ENCODE measurements at places on chromosomes 3 and 15.

DNA sequence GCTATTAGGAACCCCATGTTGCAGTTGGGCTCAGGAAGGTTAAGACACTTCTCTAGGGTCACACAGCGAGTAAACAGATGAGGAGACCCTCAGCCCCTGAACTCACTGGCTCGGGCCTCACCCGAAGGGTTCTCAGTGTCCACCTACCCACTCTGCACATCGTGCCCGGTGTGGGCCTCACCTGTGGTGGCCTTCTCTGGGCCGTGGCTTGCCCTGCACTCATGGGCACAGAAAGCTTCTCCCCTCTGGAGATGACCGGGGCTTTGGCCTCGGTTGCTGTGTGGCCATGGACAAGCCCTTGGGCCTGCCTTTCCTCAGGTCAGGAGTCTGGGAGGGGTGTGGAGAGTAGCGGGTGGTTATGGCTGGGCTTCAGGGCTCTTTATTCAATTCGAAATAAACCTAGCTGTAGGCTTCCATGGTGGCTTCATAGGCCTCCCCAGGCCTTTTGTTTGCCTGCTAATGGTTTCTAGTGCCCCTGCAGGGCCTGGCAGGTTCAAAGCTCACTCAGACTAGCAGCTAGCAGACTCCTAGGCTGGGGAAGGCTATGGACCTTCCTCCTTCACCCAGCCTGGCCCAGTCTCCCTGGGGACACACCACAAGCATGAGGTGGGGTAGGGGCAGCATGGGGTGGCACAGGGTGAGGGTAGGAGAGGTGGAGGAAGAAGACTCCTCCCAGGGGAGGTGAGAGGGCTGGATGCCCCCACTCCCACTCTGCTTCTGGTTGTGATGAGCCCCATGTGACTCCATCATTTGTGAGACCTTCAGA is 103.1 kb downstream of the LINGO1 start:
- peaks cover 14% of the 10 kb centered on the region for H3K27me3 ChIP-seq
- H3K36me3 ChIP-seq, result no peaks in the 10 kb centered on the region
- H3K4me3 ChIP-seq, result no peak overlapping the region
- no peak overlapping the region for H3K27ac ChIP-seq

- H3K4me1 ChIP-seq, result peaks cover 16% of the 10 kb centered on the region
- H3K27ac ChIP-seq, result no peak overlapping the region
- H3K36me3 ChIP-seq, result no peaks in the 10 kb centered on the region
- DNase-seq, result no peak
- peaks cover 33% of the 10 kb centered on the region for H3K27me3 ChIP-seq
These were observed 1.5 kb downstream of the TYRO3 start for GRCh38 chr15:41560572-41560874.

GRCh38 chr3:64385277-64385676 is 160.0 kb upstream of the PRICKLE2 start:
- H3K36me3 ChIP-seq, result no peaks in the 10 kb centered on the region
- H3K4me1 ChIP-seq, result no peaks in the 10 kb centered on the region
- no peaks in the 10 kb centered on the region for H3K27me3 ChIP-seq
- no peak overlapping the region for H3K27ac ChIP-seq
- H3K4me3 ChIP-seq, result no peak overlapping the region

- H3K27ac ChIP-seq, result no peak overlapping the region
- no peaks in the 10 kb centered on the region for H3K27me3 ChIP-seq
- peaks cover 9% of the 10 kb centered on the region for H3K36me3 ChIP-seq
- H3K4me1 ChIP-seq, result peaks cover 2% of the 10 kb centered on the region
These were observed 7.9 kb upstream of the DNAJC17 start for GRCh38 chr15:40815042-40815698.

- H3K4me1 ChIP-seq, result no peaks in the 10 kb centered on the region
- H3K27ac ChIP-seq, result no peak overlapping the region
- H3K36me3 ChIP-seq, result no peaks in the 10 kb centered on the region
These were observed 162.1 kb downstream of the C3orf38 start for GRCh38 chr3:88311826-88312225.

GRCh38 chr15:78216276-78217104 is 17.9 kb downstream of the ACSBG1 start:
- no peaks in the 10 kb centered on the region for H3K36me3 ChIP-seq
- DNase-seq, result no peak
- H3K4me3 ChIP-seq, result no peak overlapping the region
- no peaks in the 10 kb centered on the region for H3K4me1 ChIP-seq
- H3K27ac ChIP-seq, result no peak overlapping the region
- H3K27me3 ChIP-seq, result peaks cover 14% of the 10 kb centered on the region

DNA sequence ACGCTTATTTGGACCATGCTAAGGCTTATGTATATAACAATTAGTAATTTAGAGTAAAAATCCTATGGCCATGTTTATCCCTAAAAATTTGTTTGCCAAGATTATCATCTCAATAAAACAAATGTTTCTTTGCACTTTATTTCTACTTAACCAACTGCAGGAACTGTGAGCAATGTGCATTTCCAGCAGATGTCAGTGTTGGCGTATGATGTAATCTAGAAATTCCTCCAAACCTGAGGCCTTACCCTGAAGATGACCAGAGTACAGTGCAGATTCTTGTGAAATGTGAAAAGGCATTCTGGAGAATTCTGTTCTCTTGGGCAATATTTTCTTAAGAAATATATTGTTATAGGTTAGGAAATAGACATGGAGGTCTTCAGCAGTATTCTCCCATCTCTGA is 205.9 kb downstream of the MBNL1 start:
- H3K27ac ChIP-seq, result no peak overlapping the region
- H3K27me3 ChIP-seq, result peaks cover 3% of the 10 kb centered on the region
- no peak overlapping the region for H3K4me3 ChIP-seq
- no peaks in the 10 kb centered on the region for H3K36me3 ChIP-seq
- no peak for DNase-seq

DNA sequence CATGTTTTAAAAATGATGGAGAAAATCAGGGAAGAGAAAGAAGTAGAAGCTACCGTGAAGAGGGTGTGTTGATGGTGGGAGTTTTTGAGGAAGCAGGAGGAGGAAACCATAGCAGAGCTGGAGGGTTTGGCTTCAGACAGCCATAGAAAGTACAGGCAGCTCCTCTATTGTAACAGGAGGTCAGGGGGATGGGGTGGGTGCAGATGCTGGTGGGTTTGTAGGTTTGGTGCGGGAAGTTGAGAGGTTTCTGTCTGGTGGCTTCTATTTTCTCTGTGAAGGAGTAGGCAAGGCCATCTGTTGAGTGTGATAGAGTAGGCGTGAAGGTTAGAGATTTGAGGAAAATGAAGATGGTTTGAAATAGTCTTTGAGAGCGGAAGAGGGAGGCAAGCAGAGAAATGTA is 97.7 kb upstream of the TBC1D5 start:
- DNase-seq, result no peak
- H3K4me3 ChIP-seq, result no peak overlapping the region
- peaks cover 21% of the 10 kb centered on the region for H3K27me3 ChIP-seq
- H3K4me1 ChIP-seq, result no peaks in the 10 kb centered on the region
- H3K36me3 ChIP-seq, result no peaks in the 10 kb centered on the region
- no peak overlapping the region for H3K27ac ChIP-seq

GRCh38 chr3:170421111-170421641 is 2.5 kb downstream of the CLDN11 start:
- no peak for DNase-seq
- no peak overlapping the region for H3K27ac ChIP-seq
- H3K36me3 ChIP-seq, result peaks cover 1% of the 10 kb centered on the region
- H3K4me1 ChIP-seq, result peaks cover 9% of the 10 kb centered on the region
- no peak overlapping the region for H3K4me3 ChIP-seq

GRCh38 chr3:58222161-58222724 is 11.5 kb upstream of the DNASE1L3 start:
- H3K36me3 ChIP-seq, result no peaks in the 10 kb centered on the region
- no peak overlapping the region for H3K27ac ChIP-seq
- H3K4me3 ChIP-seq, result no peak overlapping the region
- peaks cover 7% of the 10 kb centered on the region for H3K27me3 ChIP-seq

DNA sequence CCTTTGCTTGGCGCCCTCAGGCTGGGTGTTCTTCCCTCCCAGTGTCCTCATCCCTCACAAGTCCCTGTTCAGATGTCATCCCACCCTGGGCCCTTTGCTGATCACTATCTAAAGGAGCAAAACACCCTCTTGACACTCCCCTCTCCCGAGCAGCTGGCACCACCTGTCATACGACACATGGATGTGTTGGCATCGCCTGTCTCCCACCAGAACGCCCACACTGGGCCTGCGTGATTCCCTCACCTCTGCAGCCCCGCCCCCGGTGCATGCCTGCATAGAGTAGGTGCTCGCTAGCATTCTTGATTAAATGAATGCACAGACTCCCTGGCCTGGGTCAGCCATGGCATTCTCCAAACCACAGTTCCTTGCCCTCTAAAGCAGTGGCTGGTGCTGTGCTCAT is 75.8 kb downstream of the DNAJB8 start:
- DNase-seq, result no peak
- H3K27me3 ChIP-seq, result no peaks in the 10 kb centered on the region
- no peak overlapping the region for H3K4me3 ChIP-seq
- H3K27ac ChIP-seq, result no peak overlapping the region
- peaks cover 3% of the 10 kb centered on the region for H3K36me3 ChIP-seq
- H3K4me1 ChIP-seq, result peaks cover 3% of the 10 kb centered on the region

DNA sequence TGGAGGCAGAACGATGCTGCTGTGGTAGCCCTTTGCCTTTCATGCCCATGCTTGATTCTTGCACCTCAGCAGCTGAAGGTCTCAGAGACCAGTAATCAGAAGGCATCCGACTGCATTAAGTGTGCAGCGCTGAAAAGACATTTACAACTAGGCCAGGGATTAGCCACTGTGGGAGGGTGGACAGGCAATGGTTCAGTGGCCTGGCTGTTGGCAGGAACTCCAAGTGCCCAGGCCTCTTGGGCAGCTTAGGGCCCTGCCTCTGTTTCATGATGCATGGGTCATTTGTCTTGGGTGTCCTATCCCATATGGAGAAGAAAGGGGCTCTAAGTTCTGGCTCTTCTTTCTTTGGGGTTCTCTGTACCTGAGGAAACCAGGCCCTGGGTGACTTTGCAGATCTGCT is 11.4 kb downstream of the TMED3 start:
- no peak for DNase-seq
- peaks cover 52% of the 10 kb centered on the region for H3K36me3 ChIP-seq
- H3K27ac ChIP-seq, result no peak overlapping the region
- no peak overlapping the region for H3K4me3 ChIP-seq

- no peaks in the 10 kb centered on the region for H3K36me3 ChIP-seq
- H3K4me3 ChIP-seq, result no peak overlapping the region
- no peak overlapping the region for H3K27ac ChIP-seq
These were observed 13.2 kb upstream of the SLC2A2 start for GRCh38 chr3:171039674-171040073.

DNA sequence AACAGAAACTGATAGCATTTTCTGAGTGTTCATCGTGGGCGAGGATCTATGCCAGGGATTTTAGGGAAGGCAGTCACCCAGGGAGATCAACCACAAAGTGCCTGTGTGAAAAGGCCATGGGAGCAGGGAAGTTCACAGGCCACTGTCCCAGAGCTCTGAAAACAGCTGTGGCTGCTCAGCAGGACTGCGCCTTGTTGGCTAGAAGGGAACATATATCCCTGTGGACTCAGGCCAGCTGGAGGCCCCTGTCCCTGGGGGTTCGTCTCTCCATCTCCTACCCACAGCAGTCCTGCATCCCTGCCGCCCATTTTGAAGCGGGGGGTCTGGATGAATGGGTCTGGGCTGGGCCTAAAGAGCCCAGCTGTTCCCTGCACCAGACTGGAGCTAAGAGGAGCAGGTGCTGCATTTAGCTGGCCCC is 27.8 kb downstream of the PPCDC start:
- no peak overlapping the region for H3K27ac ChIP-seq
- H3K4me3 ChIP-seq, result no peak overlapping the region
- DNase-seq, result no peak
- H3K27me3 ChIP-seq, result no peaks in the 10 kb centered on the region
- peaks cover 19% of the 10 kb centered on the region for H3K4me1 ChIP-seq
- peaks cover 10% of the 10 kb centered on the region for H3K36me3 ChIP-seq

GRCh38 chr15:35470441-35470840 is 75.5 kb downstream of the DPH6 start:
- DNase-seq, result no peak
- H3K27me3 ChIP-seq, result no peaks in the 10 kb centered on the region
- no peaks in the 10 kb centered on the region for H3K36me3 ChIP-seq
- no peak overlapping the region for H3K27ac ChIP-seq
- H3K4me3 ChIP-seq, result no peak overlapping the region

DNA sequence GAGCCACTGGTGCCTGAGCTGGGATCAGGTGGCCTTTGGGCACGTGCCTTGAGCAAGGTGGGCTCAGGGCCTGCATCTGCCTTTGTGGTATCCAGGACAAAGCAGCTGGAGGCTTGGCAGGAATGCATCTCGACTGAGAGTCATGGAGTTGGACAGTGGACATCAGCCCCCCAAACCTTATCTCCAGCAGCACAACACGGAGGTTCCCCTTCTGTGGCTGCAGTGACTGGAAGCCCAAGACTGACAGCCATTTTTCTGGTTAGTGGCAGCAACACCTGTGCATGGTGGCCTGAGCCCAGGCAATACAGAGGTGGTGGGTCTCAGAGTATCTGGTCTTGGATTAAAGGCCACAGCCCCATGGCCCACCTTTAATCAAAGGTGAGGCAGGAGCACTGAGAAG is 27.8 kb upstream of the TSEN2 start:
- DNase-seq, result no peak
- H3K27ac ChIP-seq, result no peak overlapping the region
- H3K4me1 ChIP-seq, result peaks cover 2% of the 10 kb centered on the region
- H3K27me3 ChIP-seq, result no peaks in the 10 kb centered on the region
- no peak overlapping the region for H3K4me3 ChIP-seq
- no peaks in the 10 kb centered on the region for H3K36me3 ChIP-seq

DNA sequence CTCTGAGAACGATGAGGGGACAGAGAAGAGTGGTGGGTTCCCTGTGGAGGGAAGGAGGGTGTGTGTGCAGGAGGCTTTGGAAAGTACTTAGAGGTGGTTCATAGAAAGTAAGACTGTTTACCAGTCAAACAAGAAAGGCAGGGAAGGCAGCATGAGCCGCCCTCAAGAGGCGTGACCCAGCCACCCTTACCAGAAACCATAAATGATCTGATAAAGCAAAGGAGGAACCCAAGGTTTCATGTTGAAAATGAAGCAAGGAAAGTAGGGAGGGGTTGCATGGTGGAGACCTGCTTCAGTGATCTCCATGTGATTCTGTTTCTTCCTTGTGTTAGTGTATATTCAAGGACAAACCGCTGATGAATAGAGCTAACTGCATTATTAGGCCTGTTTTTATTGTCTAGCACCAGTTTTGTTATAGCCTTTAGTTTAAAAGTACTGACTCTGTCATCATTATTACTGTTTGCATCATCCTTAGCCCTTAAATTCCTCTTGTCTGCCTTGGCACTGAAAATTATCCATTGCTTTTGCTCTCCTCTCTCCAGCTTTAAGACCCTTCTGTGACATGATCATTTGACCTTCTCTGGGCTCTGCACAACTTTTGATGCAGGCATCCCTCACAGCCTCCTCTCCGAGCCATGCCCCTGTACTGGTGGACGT is 96.1 kb downstream of the STAC start:
- H3K4me1 ChIP-seq, result no peaks in the 10 kb centered on the region
- no peak for DNase-seq
- H3K27ac ChIP-seq, result no peak overlapping the region
- no peaks in the 10 kb centered on the region for H3K27me3 ChIP-seq
